ENCODE measurements at places on chromosomes 11 and 22.

- no peak for DNase-seq
Measured at GRCh38 chr11:77883775-77884174, 62.8 kb downstream of the AAMDC start.

- DNase-seq, result no peak
Measured at GRCh38 chr11:113907681-113908080, 3.1 kb downstream of the HTR3B start.

DNA sequence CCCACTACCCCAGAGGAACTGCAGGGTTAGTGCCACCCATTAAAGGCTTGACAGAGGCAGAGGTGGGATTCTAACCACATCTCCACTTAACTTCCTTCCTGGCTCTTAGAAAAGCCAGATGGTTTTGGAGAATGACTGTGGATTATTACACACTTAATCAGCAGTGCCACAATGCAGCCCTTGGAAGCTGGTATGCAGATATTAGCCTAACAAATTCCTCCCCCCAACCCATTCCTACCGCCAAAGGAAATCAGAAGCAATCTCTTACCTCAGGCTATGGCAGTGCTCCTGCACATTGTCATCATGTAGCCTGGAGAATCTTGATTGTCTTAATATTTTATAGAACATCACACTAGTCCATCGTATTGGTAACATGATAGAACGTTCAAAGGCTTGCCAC lies 23.2 kb upstream of the NRGN start:
- DNase-seq, result no peak

GRCh38 chr11:78000193-78000592 lies 5.7 kb upstream of the INTS4 start:
- DNase-seq, result peak; percentile 58

DNA sequence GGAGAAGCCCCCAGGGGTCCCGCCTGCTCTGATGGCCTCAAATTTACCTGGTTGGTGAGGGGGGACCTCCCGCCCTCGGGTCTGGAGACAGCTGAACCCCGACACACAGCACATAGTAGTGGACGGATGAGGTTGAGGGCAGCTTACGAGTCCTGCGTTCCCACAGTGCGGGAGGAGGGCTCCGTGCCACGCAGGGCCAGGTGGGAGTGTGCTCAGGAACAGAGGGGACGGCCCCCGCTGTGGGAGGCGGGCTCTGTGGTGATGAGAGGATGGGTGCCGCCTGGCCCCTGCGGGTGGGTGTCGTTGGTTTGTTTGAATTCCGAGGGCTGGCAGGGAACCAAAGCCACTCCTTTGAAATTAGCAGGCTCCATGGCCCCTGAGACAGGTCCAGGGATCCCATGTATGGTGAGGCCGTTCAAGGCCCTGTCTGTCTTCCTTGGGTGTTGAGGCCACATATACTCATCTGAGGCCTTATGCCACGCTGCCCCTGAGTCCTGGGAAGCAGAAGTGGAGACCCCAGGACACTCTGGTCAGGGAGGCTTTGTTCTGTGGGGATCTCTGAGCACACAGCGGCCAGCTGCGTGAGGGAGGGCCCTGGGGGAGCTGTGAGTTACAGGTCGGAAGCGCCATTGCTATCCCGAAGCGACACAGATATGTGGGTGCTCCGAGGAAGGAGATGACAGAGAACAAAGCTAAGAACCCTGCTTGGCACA lies 21.9 kb downstream of the NADSYN1 start:
- DNase-seq, result no peak
